Hematopoietic multipotent progenitor cell treated with erythropoietin and hydrocortisone succinate and interleukin-3 and kit ligand, for 8 days (in vitro differentiated cells): ENCODE measurements at places on chromosomes 3 and 15.
A peak's percentile ranks its signal among the peaks of the same experiment; 100 is the strongest.

DNA sequence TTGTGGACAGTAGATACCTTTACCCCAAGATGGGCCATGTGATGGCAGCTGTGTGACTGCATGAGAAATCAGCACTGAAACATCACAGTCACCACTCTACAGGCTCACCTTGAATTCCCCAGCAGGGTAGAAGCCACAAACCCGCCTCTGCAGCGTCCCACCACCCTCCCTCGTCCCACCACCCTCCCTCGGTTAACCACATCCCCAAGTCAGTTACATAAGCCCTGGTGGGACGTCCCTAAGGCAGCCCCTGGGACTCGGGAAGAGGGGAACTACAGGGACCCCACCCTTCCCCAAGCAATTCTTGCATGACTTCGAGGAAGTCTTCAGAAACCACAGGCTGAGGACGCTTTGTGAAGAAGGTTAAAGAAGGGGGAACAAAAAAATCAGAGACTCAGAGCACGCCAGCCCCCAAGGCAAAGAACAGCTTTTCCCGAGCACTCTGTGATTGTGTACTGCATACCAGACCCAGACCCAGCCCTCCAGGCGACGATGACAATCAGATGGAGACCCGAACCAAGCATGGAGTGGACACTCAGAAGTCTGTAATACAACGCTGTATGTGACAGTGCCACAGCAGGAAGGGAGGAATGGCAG, 60.5 kb downstream of the SH3BP5 start:
- peak; percentile 39 for DNase-seq

GRCh38 chr3:185716436-185717108, 108.3 kb downstream of the IGF2BP2 start:
- DNase-seq, result no peak

DNA sequence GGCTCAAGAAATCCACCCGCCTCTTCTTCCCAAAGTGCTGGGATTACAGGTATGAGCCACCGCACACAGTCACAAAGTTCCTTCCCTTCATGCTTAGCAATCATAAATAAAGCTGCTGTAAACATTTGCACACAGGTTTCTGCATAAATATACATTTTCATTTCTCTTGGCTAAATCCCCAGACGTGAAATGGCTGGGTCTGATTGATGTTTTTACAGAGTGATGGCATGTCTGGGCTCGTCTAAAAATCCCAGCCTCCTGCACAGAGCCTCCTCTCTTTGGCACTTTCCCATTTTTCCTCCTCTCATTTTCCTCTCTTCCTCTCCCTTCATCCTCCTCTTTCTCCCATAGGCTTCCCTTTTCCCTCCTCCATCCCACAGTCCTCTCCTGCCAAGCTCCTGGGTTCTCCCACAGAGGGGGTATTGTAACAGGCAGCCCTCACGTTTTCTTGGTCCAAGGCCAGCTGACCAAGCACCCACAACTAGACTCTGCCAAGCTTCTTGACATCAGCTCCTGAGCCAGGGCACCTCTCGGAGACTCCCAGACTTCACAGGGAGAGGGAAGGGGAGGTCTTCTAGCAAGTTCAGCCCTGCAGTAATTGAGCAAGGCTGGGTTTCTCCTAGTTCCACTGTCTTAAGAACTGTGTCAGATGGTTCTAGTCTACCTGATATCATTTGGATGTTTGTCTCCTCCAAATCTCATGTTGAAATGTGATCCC, 10.5 kb upstream of the PLA2G4E start:
- no peak for DNase-seq

GRCh38 chr3:108088146-108088545, 2.7 kb downstream of the CD47 start:
- no peak for DNase-seq

DNA sequence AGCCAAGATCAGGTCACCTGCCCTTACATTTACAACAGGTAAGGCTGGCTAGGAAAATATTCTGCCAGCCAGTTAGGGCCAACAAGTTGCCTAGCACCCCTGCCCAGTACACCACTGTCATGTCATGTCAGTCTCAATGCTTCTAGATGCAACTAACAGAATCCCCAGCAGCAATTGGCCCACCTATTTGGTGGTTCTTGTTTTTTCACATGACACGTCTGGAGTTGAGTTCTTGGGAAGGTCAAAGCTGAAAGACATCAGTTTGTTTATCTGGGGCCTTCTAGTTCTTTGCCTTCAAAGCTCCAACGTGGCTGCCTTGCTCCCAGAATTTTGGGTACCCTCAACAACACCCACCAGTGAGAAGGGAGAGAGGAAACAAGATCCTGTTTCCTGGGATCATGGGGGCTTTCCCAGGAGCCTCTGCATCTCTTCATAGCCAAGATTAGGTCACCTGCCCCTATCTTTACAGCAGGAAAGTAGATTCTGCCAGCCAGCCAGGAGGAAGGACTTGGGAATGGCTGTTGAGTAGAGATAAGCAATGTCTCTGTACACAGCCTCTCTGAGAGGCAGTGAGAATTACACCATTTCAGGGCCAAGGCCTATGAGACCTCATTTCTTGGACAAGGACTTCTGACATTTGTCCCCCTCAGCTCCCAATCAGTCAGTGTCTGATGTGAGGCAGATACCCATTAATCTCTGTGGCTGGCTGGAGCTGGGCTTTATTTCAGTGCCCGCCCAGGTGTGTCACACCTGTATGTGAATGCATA, 8.6 kb downstream of the GPX1 start:
- DNase-seq, result peak; percentile 93

DNA sequence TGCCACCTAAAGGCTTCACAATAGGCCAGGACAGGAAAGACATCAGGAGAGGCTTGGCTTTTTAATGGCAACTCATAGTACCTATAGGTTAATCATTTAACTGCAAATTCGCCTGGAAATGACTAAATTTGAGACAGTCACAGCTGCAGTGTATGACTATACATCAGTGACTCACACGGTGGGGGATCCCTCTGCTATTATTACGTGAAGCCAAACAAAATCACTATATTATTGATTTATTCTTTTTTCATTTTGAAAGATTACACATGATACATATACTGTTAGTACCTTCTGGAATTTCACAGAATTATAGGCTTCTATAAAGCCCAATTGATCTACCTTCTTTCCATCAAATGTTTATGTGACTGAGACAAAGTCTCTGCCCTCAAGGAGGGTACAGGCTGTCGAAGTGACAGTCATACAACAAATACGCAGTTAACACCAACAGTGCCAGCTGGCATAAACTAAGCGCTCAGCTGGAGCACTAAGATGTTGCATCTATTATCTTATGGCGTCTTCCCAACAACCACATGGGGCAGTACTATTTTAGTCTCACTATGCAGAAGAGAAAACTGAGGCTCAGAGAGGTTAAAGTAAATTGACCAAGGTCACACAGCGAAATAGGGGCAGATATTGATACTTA, 82.0 kb upstream of the LMOD3 start:
- DNase-seq, result no peak

- no peak for DNase-seq
These were observed 79.9 kb upstream of the SLC25A26 start for GRCh38 chr3:66140743-66141372.

GRCh38 chr15:51756482-51756881, 5.1 kb downstream of the TMOD2 start:
- DNase-seq, result no peak
